ENCODE measurements at places on chromosomes 11 and 22. TPM values are rescaled to one million over a fixed set of nuclear protein-coding genes. Genes with fewer than 3 reads are reported as not detected.

DNA sequence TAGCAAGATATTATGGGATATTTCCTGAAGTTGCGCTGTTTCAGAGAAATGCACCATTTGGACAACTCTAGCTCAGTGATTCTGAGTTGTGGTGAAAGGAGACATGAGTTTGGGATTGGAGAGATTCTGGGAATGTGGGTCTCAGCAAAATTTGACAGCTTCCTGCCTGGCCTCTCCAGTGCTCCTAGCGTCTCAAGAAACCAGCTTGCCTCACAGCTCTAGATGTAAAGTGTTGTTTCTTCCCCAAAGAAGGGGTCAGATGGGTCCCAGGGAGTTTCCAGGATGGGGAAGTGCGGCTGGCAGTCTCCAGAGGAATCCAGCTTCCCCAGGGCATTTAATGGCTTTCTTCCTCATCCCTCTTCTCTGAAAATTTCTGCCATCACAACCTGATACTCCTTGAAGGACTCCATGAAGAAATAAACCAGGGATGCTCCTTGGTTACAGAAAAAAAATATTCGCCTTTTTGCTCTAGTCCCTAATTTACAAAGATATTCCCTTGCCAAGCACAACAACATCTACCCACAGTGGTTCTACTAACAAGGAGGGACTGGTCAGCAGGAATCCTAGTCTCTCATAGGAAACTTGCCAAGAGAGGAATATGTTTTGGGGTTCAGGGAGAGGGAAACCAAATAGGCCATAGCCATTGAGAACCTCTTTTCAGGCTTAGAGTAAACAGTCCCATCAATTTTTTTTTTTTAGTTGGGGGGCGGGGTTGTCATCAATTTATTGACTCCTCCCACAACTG, 185.4 kb upstream of the E2F8 start:
- H3K27me3 ChIP-seq = peaks cover 10% of the 10 kb centered on the region
- no peak for DNase-seq
- H3K27ac ChIP-seq = no peak overlapping the region
- no peaks in the 10 kb centered on the region for H3K4me1 ChIP-seq
- no peak overlapping the region for H3K4me3 ChIP-seq
- H3K36me3 ChIP-seq = no peaks in the 10 kb centered on the region

- no peak overlapping the region for H3K27ac ChIP-seq
- H3K27me3 ChIP-seq = no peaks in the 10 kb centered on the region
- no peak overlapping the region for H3K4me3 ChIP-seq
Measured at GRCh38 chr11:109734566-109734965, 312.6 kb downstream of the C11orf87 start.

Gene BRSK2
- 0.37 TPM for total RNA-seq

- no peaks in the 10 kb centered on the region for H3K36me3 ChIP-seq
- no peaks in the 10 kb centered on the region for H3K27me3 ChIP-seq
- H3K4me3 ChIP-seq = no peak overlapping the region
- H3K4me1 ChIP-seq = no peaks in the 10 kb centered on the region
- H3K27ac ChIP-seq = no peak overlapping the region
Measured at GRCh38 chr11:38835966-38836365, 2237.9 kb upstream of the RAG2 start.

Gene SCUBE2
- total RNA-seq = not detected

Gene RAG1
- total RNA-seq = 0.14 TPM

DNA sequence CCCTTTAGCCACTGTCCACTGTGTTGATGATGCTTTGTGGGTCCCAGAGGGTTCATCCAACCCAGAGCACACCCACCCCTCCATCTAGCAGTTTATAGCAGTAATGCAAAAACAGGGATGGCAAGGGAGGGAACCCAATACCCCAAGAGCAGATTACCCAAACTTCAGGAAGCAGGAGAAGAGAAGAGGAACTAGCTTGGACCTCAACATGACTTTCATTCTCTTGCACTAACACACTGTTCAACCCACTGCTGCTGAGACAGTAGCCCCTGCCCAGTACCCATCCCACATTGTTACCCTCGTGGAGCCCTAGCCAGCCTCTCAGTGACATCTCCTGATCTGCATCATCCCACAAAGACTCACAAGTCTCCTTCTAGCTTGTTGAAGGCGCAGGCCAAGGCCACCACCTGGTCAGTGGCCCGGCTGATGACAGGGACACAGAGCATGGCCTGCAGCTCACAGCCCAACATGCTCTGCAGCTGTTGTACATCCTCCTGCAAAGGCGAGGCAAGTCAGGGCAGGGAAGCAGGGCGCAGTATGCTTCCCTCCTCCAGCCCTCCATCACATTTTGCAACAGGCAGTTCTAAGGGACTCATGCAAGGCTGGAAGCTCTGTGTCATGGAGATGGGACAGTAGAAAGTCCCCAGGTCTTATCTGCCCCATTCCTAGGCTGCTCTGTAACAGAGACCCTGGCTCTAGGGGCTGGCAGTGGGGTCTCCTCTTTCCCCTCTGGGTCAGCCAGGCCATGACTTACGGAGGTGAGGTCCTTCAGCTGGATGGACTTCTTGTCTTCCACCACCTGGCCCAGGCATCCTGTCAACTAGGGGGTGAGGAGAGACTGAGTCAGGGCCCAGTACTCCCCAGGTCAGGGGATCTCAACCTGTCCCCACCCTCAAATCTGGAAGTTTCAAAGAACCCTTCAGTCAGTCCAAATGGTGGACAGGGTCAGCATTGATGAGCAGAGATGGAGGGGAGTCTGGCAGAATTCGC, 85.5 kb downstream of the PDE2A start:
- no peak overlapping the region for H3K27ac ChIP-seq
- peaks cover 38% of the 10 kb centered on the region for H3K4me1 ChIP-seq
- no peak for DNase-seq
- no peaks in the 10 kb centered on the region for H3K36me3 ChIP-seq
- H3K4me3 ChIP-seq = no peak overlapping the region

- no peak overlapping the region for H3K27ac ChIP-seq
- peaks cover 13% of the 10 kb centered on the region for H3K27me3 ChIP-seq
- no peaks in the 10 kb centered on the region for H3K36me3 ChIP-seq
- peaks cover 25% of the 10 kb centered on the region for H3K4me1 ChIP-seq
Measured at GRCh38 chr11:93537767-93538261, 5.4 kb downstream of the SMCO4 start.

Gene CCDC82
- 34.6 TPM for total RNA-seq

GRCh38 chr11:114522818-114523217, 36.9 kb downstream of the NXPE1 start:
- no peaks in the 10 kb centered on the region for H3K27me3 ChIP-seq
- no peak overlapping the region for H3K4me3 ChIP-seq
- H3K36me3 ChIP-seq = no peaks in the 10 kb centered on the region
- no peak overlapping the region for H3K27ac ChIP-seq
- no peaks in the 10 kb centered on the region for H3K4me1 ChIP-seq

Gene KRTAP5-1
- not detected for total RNA-seq

Gene MUC5AC
- total RNA-seq = not detected

Gene GLYATL1
- total RNA-seq = not detected

GRCh38 chr22:30209642-30210041, 36.9 kb downstream of the LIF start:
- no peaks in the 10 kb centered on the region for H3K27me3 ChIP-seq
- H3K4me3 ChIP-seq = no peak overlapping the region
- peak overlapping the region; percentile 75 for H3K27ac ChIP-seq

Gene SESN3
- total RNA-seq = 48.8 TPM

- H3K4me3 ChIP-seq = no peak overlapping the region
- H3K36me3 ChIP-seq = no peaks in the 10 kb centered on the region
- no peaks in the 10 kb centered on the region for H3K27me3 ChIP-seq
- no peaks in the 10 kb centered on the region for H3K4me1 ChIP-seq
- H3K27ac ChIP-seq = no peak overlapping the region
Measured at GRCh38 chr22:27588268-27588667, 213.3 kb downstream of the MN1 start.

Gene EHF
- not detected for total RNA-seq

Gene TRPC6
- not detected for total RNA-seq

Gene IL17REL
- total RNA-seq = not detected

DNA sequence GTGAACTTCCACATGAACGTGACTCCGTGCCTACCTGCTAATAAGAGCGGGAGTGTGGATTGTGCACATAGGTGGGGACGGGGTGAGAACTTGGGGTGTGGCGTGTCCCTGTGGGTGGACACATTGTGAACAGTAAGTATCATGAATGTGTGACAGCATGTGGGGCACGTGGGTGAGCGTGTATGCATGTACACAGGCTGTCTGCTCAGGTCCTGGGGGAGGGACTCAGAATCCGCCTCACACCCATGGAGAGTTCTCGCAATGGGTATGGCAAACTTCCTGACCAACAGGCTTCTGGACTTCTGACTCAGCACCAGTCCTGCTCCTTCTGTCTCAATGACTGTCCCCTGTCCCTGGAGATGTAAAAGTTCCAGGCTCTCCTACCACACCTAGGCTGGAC, 222.9 kb downstream of the ST3GAL4 start:
- H3K4me1 ChIP-seq = no peaks in the 10 kb centered on the region
- H3K27me3 ChIP-seq = no peaks in the 10 kb centered on the region
- H3K4me3 ChIP-seq = no peak overlapping the region
- H3K36me3 ChIP-seq = no peaks in the 10 kb centered on the region
- no peak overlapping the region for H3K27ac ChIP-seq

- H3K4me1 ChIP-seq = no peaks in the 10 kb centered on the region
- no peak overlapping the region for H3K4me3 ChIP-seq
- H3K27me3 ChIP-seq = peaks cover 35% of the 10 kb centered on the region
- no peaks in the 10 kb centered on the region for H3K36me3 ChIP-seq
Measured at GRCh38 chr11:45410391-45411227, 124.5 kb upstream of the SYT13 start.

DNA sequence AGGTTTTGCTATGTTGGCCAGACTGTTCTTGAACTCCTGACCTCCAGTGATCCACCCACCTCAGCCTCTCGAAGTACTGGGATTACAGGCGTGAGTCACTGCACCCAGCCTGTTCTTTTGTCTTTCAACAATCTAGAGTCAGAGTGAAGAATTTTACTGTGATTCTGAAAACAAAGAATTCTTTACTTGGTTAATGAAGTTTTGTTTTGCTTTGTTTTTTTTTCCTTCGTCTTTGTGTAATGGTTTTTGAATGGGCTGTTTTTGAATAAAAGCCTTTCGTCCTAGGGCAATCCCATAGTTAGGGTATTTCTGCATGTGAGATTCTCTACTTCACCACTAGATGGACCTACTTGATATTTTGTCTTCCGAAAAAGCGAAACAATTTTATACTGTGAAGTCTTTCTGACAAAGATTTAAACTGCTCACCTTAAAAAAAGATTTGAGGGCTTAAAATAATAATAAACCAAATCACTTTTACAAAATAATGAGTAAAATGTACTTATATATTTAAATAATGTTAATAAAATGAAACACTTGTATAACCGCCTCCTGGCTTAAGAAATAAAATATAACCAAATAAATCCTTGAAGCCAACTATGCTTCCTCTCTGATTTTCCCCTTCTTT, 43.4 kb upstream of the SC5D start:
- peaks cover 3% of the 10 kb centered on the region for H3K4me1 ChIP-seq
- no peak for DNase-seq
- H3K4me3 ChIP-seq = no peak overlapping the region

Data from activated naive CD8-positive, alpha-beta T cell treated with anti-CD3 and anti-CD28 coated beads, Interleukin-2, amount 10 ng/mL, durations not matched to agents 7 days and 5 days (primary cell).